ENCODE measurements at places on chromosomes 1 and 21.

DNA sequence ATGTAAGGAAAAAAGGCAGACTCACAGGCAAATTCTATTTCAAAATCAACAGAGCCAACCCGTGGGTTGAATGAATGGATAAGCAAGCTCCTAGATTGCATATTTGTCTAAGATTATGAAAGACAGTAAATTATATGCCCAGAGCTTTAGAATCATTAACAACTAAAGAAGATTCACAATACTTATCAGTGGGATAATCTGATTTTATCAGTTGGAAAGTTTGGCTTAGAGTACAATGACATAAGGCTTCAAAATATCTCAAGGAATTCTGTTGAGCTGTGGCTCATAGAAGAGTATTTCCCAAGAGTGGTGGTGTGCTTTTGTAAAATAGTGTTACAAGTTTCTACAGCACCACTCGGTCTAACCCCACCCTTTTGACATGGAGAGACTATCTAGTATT, 85.5 kb downstream of the ADAMTS1 start:
- DNase-seq, result no peak

DNA sequence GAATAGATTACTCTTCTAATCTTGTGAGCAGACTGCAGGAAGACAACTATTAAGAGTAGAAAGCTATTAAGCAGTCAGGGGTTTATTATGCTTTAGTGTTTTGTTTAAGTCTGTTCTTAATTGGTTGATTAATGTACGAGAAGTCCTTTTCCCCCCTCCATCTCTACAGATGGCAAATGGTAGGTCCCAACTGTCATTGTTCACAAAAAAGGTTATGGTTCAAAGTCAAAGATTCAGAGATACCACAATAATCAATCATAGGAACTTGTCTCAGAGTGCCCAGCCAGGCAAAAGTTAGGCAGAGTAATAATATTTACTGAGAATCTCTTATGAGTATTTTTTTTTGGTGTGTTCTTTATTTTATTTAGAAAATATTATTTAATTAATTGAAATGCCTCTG, 26.8 kb downstream of the NFIA start:
- no peak for DNase-seq

GRCh38 chr1:2894381-2895041, 93.0 kb upstream of the TTC34 start:
- DNase-seq, result peak; percentile 5

GRCh38 chr1:89081005-89081404, 16.0 kb upstream of the GBP1 start:
- DNase-seq, result no peak

DNA sequence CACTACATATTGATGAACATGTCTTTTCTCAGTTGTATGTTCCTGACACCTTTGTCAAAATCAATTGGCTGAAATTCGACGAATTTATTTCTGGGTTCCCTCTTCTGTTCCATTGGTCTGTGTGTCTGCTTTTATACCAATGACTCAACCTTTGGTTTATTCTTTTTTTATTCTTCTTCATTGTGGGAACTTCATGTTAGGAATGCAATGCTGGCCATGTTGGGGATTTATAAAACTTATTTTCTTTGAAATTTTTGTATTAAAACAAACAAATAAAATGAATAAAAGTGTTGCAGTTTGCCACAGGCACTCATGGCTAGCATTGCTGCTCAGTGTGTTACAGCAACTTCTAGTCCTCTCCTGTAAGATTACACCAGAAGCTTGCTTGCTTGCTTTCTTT, 287.8 kb downstream of the DUSP10 start:
- no peak for DNase-seq
